ENCODE measurements at places on chromosomes 1 and 21. TPM values are rescaled to one million over a fixed set of nuclear protein-coding genes. Genes with fewer than 3 reads are reported as not detected.

Gene TMEM234
- 23.5 TPM for total RNA-seq

Gene CAPN8
- 0.25 TPM for total RNA-seq

Gene ERICH3
- total RNA-seq, result not detected

Gene PCP4L1
- not detected for total RNA-seq

Gene HCRTR1
- not detected for total RNA-seq

Gene FCGR3A
- total RNA-seq, result not detected

Gene NBPF10
- 2.3 TPM for total RNA-seq

DNA sequence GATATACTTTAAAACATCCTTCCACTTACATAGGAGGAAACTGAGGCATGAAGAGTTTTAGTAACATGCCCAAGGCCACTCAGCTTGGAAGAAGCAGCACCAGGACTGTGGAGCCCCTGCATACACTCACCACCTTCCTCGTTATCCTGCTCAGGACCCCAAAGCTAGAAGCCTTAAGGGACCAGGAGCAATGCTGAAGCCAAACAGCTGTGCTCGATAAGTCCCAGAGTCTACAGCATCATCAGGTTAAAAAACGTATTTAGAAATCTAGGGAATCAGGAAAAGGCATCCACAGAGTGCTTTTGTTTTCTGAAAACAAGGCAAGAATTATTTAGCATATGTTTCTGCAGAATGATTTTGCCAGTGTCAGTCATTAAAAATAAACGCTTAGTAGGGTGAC lies 301.7 kb upstream of the ESRRG start:
- DNase-seq, result no peak

DNA sequence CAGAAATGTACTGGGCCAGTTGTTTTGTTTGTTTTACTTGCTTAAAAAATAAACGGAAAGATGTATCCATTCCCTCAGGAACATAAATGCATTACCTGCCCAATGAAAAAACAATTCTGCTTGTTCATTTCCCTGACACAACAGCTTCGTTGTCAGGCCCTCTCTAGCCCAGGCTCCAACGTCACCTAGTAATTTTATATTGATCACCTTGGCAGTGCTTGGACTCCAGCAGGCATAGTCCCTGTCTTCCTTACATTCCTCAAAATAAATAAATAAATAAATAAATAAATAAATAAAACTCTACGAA lies 1.2 kb downstream of the CEP170 start:
- DNase-seq, result no peak

DNA sequence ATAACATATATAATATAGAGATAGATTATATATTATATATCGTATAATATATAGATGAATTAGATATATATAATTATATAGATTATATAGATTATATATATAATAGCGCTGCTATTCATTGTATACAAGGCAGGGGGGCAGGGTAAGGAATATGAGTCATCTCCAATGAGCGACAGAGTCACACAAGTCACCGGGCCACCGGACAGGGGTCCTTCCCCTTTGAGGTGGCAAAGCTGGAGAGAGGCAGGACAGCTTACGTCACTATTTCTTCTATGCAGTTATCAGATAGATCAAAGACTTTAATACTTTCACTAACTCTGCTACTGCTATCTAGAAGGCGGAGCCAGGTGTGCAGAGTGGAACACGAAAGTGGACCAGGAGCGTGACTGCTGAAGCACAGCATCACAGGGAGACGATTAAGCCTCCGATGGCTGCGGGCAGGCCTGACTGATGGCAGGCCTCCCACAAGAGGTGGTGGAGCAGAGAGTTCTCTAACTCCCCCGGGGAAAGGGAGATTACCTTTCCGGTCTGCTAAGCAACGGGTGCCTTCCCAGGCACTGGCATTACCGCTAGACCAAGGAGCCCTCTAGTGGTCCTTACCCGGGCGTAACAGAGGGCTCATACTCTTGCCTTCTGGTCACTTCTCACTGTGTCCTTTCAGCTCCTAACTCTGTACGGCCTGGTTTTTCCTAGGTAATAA lies 2154.7 kb downstream of the MRPL39 start:
- no peak for DNase-seq

DNA sequence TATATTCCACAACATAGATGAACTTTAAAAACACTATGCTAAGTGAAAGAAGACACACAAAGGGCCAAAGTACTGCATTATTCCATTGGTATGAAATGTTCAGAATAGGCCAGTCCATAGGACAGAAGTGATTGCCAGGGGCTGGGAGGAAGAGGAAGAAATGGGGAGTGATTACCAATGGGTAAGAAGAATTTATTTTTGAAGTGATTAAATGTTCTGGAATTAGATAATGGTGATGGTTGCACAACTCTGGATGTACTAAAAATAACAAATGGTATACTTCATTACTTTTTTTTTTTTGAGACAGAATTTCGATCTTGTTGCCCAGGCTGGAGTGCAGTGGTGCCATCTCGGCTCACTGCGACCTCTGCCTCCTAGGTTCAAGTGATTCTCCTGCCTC lies 61.7 kb downstream of the CHD5 start:
- DNase-seq, result peak; percentile 38

- DNase-seq, result peak; percentile 59
These were observed 22.0 kb upstream of the BCAR3 start for GRCh38 chr1:93703643-93704042.

GRCh38 chr1:28885977-28886730 lies 28.2 kb upstream of the EPB41 start:
- peak; percentile 7 for DNase-seq

GRCh38 chr1:62045574-62045973 lies 149.1 kb upstream of the L1TD1 start:
- no peak for DNase-seq

- DNase-seq, result no peak
These were observed 9.4 kb downstream of the PLEKHA6 start for GRCh38 chr1:204350312-204350711.

GRCh38 chr1:46223472-46223943 lies 20.4 kb downstream of the LURAP1 start:
- DNase-seq, result peak; percentile 92
